ENCODE measurements at places on chromosomes 1 and 21. TPM values are rescaled to one million over a fixed set of nuclear protein-coding genes. Genes with fewer than 3 reads are reported as not detected.

- no peak for DNase-seq
Observed at GRCh38 chr21:25934130-25934529, 199.4 kb downstream of the GABPA start.

Gene RASAL2
- 42.6 TPM for total RNA-seq

DNA sequence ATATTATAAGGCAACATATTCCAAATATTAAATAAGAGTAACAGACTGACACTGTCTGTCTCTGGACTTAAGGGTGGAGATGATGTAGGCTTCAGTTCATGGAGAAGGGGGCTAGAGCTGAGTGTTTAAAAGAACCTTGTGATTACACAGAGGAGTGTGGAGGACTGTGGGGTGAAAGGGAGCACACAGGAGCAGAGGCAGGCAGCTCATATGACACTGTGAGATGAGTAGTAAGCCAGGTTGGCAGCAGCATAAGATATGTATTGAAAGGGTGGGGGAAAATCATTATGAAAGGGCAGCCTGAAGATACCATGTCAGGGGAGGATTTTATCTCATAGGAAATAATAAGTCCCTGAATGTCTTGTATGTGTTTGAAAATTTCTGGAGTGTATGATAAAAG is 104.5 kb downstream of the AK5 start:
- DNase-seq, result no peak

DNA sequence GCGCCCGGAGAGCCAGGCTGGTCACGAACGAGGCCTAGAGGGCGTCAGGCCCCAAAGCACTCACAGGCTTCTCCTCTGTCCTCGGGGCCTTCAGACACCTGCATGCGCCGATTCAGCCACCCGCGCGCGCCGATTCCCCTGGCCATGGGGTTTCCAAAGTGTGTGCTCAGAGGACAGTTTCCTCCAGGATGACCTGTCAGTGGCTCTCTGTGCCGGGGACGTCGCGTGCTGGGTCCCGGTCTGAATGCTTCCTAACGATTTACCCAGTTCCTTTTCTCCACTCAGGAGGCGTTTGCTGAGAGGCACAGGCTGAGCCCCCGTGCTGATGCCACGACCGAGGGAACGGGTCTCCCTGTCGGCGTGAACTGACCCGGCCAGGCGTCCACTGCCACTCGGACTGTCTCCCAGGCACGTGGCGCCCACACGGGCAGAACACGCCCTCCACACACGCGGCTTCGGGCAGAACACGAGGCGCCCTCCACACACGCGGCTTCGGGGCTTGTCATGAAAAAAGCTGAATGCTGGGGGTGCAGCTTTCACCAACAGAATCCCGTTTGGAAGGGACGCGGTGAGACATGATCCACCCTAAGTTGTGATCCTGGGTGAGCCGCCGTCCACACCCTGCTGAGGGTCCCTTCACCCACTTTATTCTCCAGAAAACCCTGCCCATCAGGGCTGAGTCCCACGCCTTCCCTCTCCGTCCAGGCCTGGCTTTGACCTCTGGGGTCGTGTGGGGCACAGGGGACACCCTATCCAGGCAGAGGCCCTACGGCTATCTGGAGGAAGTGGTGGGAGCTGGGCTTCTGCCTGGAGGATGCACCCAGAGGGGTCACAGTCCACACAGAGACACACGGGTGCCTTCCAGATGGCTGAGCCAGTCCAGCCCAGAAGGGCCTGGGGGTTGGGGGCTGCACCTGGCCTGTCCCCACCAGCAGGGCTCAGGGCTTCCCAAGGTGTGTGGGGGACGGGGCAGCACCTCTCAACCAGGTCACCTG is 56.1 kb downstream of the COL6A1 start:
- DNase-seq, result no peak

GRCh38 chr1:56073206-56073605 is 506.2 kb downstream of the PLPP3 start:
- no peak for DNase-seq

DNA sequence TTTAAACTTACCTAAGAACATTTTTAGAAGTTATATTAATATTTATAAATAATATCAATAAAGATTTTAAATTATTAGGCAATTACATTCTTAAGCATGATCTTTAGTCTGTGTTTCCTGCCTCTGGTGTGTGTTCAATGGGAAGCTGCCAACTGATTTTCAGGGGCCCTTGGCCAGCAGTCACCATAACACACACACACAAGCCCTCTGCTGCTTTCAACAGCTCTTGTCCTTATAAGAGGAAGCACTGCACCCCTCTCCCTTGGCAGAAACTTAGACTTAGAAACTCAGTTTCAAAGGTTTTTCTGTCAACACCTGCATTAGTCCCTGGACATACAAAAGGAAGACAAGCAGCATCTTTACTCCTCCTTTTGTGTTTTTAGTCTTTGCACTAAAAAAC is 81.4 kb downstream of the VAV3 start:
- no peak for DNase-seq

GRCh38 chr21:40547906-40548513 is 298.9 kb downstream of the DSCAM start:
- DNase-seq, result no peak

DNA sequence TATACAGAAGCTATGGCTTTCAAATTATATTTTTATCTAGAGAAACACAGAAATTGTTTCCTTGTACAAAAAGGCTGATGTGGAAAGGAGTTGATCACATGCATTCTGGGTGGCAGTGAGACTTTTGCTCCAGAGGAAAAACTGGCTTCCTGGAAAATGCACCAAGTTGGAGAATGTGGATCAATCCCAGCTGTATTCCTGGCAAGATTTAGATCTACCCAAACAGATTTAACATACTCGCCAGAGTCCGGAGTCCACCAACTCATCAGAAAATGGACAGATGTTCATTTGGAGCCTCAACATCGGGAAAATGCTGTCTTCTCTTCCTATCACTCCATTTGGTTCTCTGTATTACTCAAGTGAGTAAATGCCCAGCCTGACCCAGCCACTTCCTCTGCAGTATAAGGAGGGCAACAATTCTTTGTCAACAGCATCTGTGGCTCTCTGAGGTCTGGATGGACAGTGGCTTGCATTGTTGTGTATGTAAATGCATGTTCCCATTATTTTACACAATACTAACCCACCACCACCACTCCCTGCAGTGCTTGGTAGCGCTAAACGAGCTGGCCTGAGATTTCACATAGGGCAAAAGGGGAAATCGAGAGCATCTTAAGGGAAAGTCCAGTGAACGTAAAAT is 226.2 kb upstream of the IRF2BP2 start:
- DNase-seq, result no peak

- DNase-seq, result no peak
Observed at GRCh38 chr1:232662910-232663309, 33.0 kb upstream of the SIPA1L2 start.

DNA sequence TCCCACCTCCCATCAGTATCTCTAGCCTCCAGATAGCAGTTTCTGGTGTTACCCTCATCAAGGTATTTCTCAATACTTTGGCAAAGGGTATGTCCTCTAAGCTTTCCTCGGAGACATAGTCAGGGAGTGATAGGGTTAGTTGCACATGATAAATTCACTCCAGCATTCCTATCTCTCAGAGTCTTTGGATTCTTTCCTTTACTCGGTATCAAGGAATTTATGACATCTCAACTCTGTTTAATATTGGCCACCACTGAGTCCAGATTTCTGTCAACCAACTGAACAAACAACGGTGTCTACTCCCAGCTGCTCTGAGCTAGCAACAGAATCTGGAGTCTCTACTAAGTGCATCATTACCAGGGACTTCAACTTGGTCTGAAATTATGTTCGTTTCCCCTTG is 233.4 kb downstream of the TM2D1 start:
- DNase-seq, result no peak

- DNase-seq, result no peak
Observed at GRCh38 chr1:24688033-24688432, 44.9 kb downstream of the SRRM1 start.

- no peak for DNase-seq
Observed at GRCh38 chr1:1063945-1064831, 9.9 kb downstream of the RNF223 start.

DNA sequence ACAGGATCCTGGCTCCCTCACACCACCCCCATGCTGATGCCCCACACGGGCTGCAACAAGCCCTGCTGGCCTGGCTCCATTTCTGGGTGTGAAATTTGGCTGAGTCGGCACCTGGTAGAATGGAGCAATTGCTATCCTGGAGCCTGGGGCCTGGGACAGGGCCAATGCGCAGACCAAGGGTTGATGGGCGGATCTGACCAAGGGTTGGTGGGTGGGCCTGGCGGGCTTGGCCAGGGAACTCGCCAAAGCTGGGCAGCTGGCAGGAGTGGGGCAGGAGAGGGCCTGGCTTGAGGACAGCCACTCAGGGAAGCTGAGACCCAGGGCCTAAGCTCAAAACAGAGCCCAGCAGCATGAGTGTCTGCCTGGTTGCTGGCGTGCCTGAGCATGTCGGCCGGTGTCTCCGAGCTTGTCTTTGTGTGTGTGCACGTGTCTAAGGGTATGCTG is 70.9 kb upstream of the POU3F1 start:
- no peak for DNase-seq

DNA sequence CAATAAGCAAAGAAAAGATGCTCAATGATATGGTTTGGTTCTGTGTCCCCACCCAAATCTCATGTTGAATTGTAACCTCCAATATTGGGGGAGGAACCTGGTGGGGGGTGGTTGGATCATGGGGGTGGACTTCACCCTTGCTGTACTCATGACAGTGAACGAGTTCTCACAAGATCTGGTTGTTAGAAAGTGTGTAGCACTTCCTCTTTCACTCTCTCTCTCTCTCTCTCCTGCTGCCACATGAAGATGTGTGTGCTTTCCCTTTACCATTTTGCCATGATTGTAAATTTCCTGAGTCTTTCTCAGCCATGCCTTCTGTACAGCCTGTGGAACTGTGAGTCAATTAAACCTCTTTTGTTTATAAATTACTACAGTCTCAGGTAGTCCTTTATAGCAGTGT is 248.4 kb downstream of the HHIPL2 start:
- no peak for DNase-seq

DNA sequence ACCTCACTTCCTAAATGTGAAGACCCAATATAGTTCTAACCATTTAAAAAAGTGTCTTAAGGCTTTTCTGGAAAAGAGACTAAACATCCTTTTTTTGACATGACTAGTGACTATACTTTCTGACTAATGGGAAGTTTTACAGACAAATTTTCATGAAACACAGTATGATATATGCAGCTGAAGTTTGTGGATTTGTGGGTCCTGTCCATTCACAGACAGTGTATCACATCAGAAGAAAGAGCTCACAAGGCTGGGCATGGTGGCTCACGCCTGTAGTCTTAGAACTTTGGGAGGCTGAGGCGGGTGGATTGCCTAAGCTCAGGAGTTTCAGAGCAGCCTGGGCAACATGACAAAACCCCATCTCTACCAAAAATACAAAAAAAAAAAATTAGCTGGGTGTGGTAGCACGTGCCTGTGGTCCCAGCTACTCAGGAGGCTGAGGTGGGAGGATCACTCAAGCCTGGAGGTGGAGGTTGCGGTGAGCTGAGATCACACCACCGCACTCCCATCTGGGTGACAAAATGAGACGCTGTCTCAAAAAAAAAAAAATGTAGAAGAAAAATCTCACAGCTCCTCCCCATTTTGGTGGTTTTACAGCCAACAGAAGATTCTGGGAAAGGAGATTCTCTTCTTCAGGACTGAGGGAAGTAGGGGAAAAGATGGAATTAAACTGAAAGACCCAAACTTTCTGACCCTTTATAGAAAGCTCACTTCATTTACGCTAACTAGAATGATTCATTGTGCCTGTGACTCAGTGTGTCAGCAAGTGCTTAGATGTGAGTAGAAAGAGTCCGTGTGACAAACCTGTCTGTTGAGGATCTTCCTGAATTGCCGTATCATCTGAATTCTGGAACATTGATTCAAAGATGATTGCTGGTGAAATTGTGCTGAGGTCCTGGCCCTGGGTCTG is 15.2 kb upstream of the YRDC start:
- no peak for DNase-seq

DNA sequence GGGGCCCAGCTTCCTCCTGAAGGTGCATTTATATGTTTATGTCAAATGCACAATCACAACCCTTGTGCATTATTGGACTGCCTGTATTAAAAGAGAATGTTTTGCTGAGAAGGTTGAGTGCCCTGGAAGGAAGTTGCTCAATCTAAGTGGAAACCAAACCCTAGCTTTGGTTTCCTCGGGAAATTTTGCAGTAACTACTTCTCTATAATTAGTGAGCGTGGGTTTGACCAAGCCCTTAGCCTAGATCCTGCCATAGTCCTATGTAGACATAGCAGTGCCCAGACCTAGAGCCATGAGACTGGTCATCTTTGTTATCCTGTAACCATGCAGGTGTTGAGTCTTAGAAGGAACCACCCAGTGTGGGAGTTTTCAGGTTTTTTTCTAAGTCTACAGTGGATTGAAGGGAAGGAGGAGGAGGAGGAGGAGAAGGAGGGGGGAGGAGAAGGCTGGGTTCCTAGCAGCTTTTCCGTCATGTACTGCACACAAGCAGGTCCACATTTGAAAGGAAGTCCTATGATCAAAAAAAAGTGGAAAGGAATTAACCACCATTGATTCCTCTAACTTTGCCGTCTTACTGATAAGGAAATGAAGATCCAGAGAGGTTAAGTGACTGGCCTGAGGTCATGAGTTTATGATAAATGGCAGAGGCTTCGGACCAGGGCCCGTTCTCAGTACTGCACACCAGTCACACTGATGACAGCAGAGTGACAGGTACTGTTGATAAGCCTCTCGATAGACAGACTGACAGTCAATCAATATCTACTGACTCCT is 72.2 kb upstream of the LYST start:
- DNase-seq, result peak; percentile 12

DNA sequence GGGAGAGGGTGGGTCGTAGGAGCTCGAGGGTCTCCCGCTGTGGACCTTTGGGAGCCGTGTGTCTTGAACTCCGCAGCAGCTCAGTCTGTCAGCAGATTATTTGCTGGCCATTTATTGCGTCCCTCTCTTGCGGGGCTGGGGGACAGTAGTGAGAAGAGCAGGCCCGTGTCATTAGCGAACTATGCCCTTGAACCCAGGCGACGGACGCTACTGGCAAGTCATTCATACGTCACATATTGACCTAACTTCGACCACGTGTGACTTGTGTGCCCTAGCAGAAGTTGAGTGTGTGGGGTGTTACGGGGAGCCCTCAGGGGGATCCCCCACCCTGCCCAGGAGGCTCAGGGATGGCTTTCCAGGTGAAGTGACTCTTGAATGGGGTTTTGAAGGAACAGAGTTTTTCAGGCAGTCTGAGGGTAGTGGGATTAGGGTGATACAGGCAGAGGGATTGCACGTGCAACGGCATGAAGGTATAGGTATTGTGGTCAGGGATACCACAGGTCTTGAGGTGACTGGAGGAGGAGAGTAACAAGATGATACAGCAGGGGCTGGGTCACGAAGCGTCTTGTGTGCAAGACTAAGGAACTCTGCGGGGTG is 13.0 kb downstream of the RCC1 start:
- no peak for DNase-seq

DNA sequence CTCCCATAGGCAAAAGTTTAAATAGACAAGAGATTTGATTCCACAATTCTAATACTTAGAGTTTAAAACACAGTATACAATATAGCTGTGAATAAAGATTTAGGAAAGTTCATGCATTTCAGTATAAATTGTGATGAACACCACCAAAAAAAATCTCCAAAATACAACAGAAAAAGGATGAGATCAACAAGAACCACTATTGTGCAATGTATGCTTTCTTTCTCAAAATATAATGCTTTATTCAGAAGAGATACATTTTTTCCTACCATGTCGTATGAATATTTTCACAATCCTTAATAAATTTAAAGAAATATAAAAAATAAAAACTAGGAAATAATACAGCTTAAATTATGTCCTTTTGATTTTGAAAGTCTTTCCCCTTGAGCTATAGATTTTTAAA is 1309.2 kb downstream of the MRPL39 start:
- DNase-seq, result no peak
